ENCODE measurements at places on chromosomes 4 and X. TPM values are rescaled to one million over a fixed set of nuclear protein-coding genes. Genes with fewer than 3 reads are reported as not detected.

INTS6L gene
- polyA plus RNA-seq: 12.6 TPM

CYLC1 gene
- polyA plus RNA-seq: not detected

TCEAL3 gene
- polyA plus RNA-seq: 19.7 TPM

MND1 gene
- 4.6 TPM for polyA plus RNA-seq

MAGEC2 gene
- polyA plus RNA-seq: 0.06 TPM

PNMA6F gene
- polyA plus RNA-seq: not detected

MAGEA12 gene
- not detected for polyA plus RNA-seq

GC gene
- polyA plus RNA-seq: not detected

CXXC4 gene
- polyA plus RNA-seq: 0.09 TPM

NEIL3 gene
- polyA plus RNA-seq: 1.0 TPM

SUPT20HL1 gene
- polyA plus RNA-seq: not detected

TMEM271 gene
- 0.08 TPM for polyA plus RNA-seq

FGA gene
- not detected for polyA plus RNA-seq

C4orf51 gene
- polyA plus RNA-seq: not detected

MAGEA9B gene
- not detected for polyA plus RNA-seq

IL9R gene
- 0.37 TPM for polyA plus RNA-seq

CSAG2 gene
- not detected for polyA plus RNA-seq

FAT4 gene
- 0.35 TPM for polyA plus RNA-seq

DIPK2B gene
- polyA plus RNA-seq: 3.7 TPM

DRD5 gene
- polyA plus RNA-seq: not detected

EVC2 gene
- 1.6 TPM for polyA plus RNA-seq

PRICKLE3 gene
- polyA plus RNA-seq: 12.2 TPM

NXF2B gene
- polyA plus RNA-seq: not detected

OSTC gene
- polyA plus RNA-seq: 62.9 TPM

MAGEC3 gene
- polyA plus RNA-seq: not detected

GPC3 gene
- polyA plus RNA-seq: 0.10 TPM

DAPP1 gene
- polyA plus RNA-seq: 40.6 TPM

GYPB gene
- not detected for polyA plus RNA-seq

NLGN4X gene
- 0.21 TPM for polyA plus RNA-seq

PDLIM5 gene
- 40.0 TPM for polyA plus RNA-seq

LRP2BP gene
- 0.31 TPM for polyA plus RNA-seq

NDST4 gene
- polyA plus RNA-seq: not detected

PABPC1L2A gene
- polyA plus RNA-seq: not detected

BCAP31 gene
- 98.8 TPM for polyA plus RNA-seq

KLB gene
- polyA plus RNA-seq: 0.61 TPM

EVC gene
- polyA plus RNA-seq: 2.0 TPM

MSANTD1 gene
- polyA plus RNA-seq: 0.61 TPM

SFRP2 gene
- polyA plus RNA-seq: 5.0 TPM

VBP1 gene
- 21.2 TPM for polyA plus RNA-seq

CENPVL2 gene
- polyA plus RNA-seq: not detected
